ENCODE measurements at places on chromosomes 2 and 18. TPM values are rescaled to one million over a fixed set of nuclear protein-coding genes. Genes with fewer than 3 reads are reported as not detected.

DNA sequence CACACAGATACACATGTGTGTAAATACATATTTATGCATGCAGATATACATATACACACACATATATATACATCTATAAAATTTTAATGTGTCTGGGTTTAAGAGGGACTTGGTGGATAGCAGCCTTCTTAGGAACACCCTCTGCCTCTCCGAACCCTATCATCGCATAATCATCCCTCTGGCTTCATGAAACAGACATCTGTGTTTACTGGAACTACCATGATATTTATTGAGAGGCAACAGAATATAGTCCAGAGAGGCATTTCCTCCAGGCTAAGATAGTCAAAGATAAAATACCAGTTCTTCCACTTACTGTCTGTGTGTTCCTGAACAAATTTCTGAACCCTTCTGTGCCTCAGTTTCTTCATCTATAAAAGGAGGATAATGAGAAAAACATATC, 239.0 kb upstream of the FANCL start:
- no peak overlapping the region for H3K27ac ChIP-seq
- H3K36me3 ChIP-seq, result no peaks in the 10 kb centered on the region
- H3K4me1 ChIP-seq, result peaks cover 21% of the 10 kb centered on the region
- no peak for DNase-seq
- no peaks in the 10 kb centered on the region for H3K27me3 ChIP-seq

DNA sequence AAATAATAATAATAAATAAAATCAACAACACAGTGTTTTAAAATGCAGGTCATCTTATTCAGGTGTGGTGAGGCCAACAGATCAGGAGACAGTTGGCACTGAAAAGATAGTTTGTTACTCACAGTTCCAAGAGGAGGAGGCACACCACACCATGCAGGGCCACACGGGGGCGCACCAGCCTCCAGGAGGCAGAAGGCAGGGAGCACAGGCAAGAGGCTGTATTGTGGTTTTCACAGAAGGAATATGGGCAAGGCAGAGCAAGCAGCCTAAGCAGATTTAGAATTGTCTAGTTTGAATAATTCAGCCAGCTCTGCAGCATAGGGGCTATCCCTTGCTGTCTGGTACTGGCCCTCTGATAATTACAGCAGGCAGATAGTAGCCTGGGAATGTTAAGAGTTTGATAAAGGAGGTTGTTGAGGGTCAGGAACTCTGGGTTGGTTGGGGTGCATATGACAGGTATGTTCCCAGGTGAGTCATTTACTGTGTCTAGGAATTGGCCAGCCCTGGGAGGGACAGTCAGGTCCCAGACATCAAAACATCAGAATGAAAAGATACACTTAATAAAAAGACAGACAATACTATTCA, 31.3 kb downstream of the KIAA2012 start:
- H3K4me3 ChIP-seq, result no peak overlapping the region
- H3K36me3 ChIP-seq, result no peaks in the 10 kb centered on the region
- DNase-seq, result peak; percentile 86
- peaks cover 15% of the 10 kb centered on the region for H3K4me1 ChIP-seq
- H3K27ac ChIP-seq, result no peak overlapping the region
- no peaks in the 10 kb centered on the region for H3K27me3 ChIP-seq

DNA sequence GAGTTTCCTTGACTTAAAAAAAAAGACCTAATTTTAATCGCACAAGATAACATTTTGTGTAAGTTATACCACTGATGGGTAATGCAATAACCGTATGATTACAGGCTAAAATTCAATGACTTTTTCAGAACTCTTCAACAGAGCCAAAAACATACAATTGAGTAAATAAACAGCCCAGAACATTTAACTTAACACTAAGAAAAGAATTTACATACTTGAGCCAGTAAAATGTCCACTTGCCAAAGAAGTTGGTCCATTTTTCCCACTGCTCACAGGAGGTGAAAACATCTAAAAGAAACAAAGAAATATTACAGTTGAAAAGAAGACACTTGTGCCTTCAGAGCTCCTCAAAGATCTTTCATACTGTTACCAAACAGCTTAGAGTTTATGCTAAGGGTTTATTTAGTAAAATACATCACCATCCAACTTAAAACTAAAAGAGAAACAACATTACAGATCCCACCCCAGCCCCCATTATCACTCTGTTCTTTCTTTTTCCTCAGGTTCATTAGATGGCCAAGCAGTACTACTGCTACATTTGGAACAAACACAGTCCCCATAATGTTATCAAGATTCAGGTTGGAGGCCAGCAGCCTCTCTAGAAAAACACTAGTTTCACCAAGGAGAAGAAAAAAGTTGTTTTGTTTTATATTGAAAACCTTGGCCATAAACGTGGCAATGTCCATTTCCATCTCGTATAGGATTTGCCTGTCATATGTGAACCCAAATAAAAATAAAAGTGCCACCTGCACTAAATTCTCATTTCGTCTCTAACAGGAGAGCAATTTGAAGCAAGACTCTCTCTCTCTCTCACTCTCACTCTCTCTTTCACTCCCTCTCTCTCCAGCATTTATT, 2.7 kb downstream of the TCF4 start:
- H3K27ac ChIP-seq, result 0 out of 2 replicates have a peak overlapping the region, but pooled peaks have one; percentile 7
- peaks cover 32% of the 10 kb centered on the region for H3K4me1 ChIP-seq
- no peaks in the 10 kb centered on the region for H3K27me3 ChIP-seq
- H3K36me3 ChIP-seq, result no peaks in the 10 kb centered on the region
- no peak for DNase-seq

The RNF152 gene
- total RNA-seq, result 7.9 TPM

The MDH1B gene
- 1.7 TPM for total RNA-seq

The DLGAP1 gene
- total RNA-seq, result 59.5 TPM

The CDKL4 gene
- 0.24 TPM for total RNA-seq
